Pons (tissue), 1 donor: ENCODE measurements at places on chromosomes 16 and 17.
A peak's percentile ranks its signal among the peaks of the same experiment; 100 is the strongest.

DNA sequence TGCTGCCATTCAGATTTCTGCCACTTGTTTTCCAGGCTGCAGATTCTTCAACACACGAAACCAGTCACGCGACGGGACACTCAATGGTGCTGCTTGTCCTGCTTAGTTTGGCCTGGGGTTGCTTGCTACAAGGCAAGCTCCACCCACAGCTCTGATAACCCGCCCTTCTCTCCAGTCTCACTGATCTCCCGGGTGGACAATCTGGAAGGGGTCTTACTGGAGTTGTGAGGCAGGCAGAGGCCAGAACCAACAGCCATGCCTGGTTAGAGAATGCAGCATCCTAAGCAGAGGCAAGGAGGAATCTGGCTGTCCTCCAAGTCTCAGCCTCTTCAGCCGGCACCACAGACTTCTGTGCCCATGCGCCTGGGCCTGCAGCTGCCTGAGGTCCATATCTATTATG is 119.1 kb downstream of the KCNJ12 start:
- DNase-seq = peak; percentile 31

DNA sequence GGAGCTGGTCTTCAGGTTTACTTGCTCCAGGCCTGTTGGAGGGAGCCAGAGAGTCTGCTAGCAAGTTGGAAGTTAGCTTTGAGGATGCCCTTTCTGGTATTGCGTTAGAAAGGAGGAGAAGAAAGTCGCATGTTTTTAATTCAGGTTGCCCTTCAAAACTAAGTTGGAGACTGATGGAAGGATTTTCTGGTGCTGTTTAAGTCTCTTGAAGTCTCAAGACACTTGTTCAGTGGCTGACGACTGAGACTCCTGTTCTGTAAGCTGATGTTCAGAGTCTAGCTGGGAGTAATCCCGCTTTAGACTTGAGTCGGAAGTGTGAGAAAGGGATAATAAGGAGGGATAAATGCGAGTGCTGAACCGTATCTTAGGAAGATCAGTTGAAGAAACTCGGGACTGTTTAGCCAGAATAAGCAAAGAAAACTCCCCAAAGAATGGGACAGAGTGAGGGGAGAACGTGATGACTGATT is 740 bp downstream of the AATF start:
- peak; percentile 41 for DNase-seq

DNA sequence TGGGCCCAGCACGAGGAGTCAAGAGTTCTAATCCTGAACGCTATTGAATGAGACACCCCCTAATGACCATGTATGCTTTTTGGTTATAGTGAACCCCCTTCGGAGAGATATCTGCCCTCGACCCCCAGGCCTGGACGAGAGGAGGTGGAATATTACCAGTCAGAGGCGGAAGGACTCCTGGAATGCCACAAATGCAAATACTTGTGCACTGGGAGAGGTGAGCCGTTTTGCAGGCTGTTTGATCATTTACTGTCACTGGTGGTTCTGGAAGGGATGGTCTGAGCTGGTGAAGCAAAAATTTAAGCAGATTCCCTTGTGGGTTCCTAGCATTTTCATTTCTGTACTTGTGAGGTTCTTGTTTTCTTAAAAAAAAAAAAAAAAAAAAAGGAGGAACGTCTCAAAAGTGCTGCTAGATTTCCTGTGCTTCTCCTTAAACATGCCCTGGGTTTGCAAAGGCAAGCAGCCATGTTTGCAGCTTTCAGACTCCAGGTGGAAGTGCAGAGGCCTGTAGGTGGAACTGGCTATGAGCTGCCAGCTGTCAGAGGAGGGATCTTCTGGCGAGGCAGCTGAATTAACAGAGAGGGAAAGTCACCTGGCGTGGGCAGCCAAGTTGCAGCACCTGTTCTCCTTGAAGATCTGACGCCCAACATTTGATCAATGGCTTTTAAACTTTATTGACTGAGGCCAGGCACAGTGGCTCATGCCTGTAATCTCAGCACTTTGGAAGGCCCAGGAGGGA is 3.5 kb downstream of the MARVELD3 start:
- DNase-seq = no peak

DNA sequence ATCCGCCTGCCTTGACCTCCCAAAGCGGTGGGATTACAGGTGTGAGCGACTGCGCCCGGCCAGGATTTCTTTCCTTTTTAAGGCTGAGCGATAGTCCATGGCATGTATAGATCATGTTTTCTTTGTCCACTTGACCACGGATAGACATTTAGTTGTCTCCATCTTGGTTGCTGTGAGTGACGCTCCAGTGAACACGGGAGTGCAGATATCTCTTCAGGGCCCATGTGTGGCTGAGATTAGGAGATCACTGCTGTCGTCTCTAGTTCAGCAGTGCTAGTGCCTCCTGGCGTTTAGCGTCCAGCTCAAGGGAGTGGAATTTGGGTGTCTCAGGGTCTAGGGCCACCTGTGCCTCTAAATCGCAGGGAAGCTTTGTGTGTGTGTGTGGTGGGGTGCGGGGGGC is 41.5 kb downstream of the ABCC1 start:
- DNase-seq = no peak
